Smooth muscle cell of the umbilical artery (primary cell): ENCODE measurements at places on chromosomes 5 and 9. TPM values are rescaled to one million over a fixed set of nuclear protein-coding genes. Genes with fewer than 3 reads are reported as not detected.

HABP4 gene
- total RNA-seq: 11.3 and 13.7 TPM in 2 replicates

SLC25A25 gene
- total RNA-seq: 19.2 and 21.7 TPM in 2 replicates

CDC25C gene
- total RNA-seq: 0.30 and 2.4 TPM in 2 replicates

CDO1 gene
- 0.59 and 1.7 TPM in 2 replicates for total RNA-seq

UAP1L1 gene
- total RNA-seq: 18.7 and 21.5 TPM in 2 replicates

SLC22A4 gene
- total RNA-seq: 3.8 and 4.8 TPM in 2 replicates

LARP1 gene
- 64.7 and 95.6 TPM in 2 replicates for total RNA-seq

QRFP gene
- not detected in 2 replicates for total RNA-seq
